ENCODE measurements at places on chromosomes 7 and 10.

GRCh38 chr10:90560331-90560730 lies 297.5 kb downstream of the HTR7 start:
- DNase-seq, result no peak

GRCh38 chr10:61939902-61940301 lies 38.4 kb downstream of the ARID5B start:
- no peak for DNase-seq

GRCh38 chr10:79431428-79431827 lies 14.0 kb downstream of the ZCCHC24 start:
- DNase-seq, result no peak

- DNase-seq, result peak; percentile 62
Measured at GRCh38 chr7:150983893-150984368, 5.8 kb upstream of the KCNH2 start.
